Stimulated activated CD4-positive, alpha-beta T cell treated with anti-CD3 and anti-CD28 coated beads, TNF-alpha, amount 100 ng/mL, for 24 hours (primary cell): ENCODE measurements at places on chromosomes 5 and 9.

- DNase-seq = no peak
Measured at GRCh38 chr9:36150574-36151315, 14.2 kb downstream of the GLIPR2 start.

GRCh38 chr9:106869028-106869427, 6.1 kb downstream of the ZNF462 start:
- no peak for DNase-seq

DNA sequence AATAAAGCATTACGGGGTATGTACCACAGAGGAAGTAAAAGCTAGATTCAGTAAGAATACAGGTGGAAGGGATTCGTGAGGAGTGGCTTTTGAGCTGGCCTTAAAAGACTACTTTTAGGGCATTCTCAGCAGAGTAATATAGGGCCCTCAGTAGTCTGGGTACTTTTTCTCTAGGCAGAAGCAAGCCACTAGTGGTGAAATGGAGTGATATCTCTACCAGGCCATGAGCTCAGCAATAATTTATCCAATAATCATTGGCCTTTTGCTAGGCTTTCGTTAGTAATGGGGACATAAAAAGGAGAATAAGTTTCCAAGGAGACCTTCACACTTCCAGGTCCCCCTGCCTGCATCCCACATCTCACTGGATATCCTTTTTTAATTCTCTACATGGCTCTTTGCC, 1.7 kb downstream of the POLR3G start:
- no peak for DNase-seq

DNA sequence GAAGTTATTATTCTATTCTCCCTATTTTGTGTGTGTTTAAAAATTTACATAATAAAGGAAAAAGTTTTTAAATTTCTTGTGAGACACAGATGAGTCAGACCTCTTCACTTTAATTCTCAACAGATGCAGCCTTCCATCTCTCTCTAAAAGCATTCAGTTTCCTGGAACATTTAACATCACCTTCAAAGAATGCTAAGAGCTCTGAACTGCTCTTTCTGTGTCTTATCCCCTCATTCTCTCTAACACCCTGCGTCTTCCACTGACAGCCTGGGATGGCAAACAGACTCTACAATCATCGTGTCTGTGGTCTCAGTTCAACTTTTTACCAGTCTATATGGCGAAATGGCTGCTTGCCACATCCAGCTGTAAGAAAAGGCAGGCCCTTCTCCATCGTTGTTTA, 173.0 kb downstream of the HINT1 start:
- DNase-seq = no peak

- no peak for DNase-seq
Measured at GRCh38 chr9:108012886-108013665, 523.5 kb upstream of the KLF4 start.

DNA sequence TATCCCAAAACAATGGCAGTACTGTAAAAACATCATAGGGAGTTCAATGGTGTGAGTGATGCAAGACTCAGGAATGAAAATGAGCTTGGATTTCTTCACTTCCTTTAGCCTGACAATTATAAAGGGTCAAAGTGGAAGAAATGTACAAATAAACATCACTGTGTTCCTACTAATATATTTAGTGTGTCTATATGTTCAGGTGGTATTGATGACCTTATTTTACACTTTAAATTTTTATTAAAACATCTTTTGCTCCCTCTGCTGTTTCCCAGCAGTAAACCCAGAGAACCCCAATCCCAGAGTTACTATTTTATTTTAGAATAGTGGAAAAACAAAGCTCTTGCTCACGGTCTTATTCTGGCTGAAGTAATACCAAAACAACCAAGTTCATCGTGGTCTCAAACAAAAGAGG, 2.0 kb downstream of the LOX start:
- no peak for DNase-seq

- no peak for DNase-seq
Measured at GRCh38 chr5:128279345-128279744, 195.8 kb downstream of the SLC12A2 start.

DNA sequence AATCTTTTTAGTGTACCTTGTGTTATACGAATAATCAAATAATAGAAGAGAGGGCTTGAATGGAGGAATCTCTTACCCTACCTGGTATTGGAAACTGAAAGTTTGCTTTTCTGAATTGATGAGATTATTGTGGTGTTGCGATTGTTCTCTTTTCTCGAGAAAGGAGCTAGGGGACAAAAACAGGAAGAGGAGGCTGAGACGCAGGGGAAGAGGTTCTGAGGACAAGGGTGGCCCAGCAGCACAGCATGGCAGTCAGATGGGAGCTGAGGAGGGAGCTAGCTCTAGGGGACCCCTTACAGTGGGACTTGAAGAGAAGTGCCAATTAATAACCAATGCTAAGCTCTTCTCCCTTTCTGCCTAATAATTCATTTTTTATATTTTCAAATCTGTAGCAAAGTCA, 183.3 kb upstream of the DMAC1 start:
- no peak for DNase-seq

- no peak for DNase-seq
Measured at GRCh38 chr5:91521785-91522184, 138.7 kb upstream of the ARRDC3 start.

DNA sequence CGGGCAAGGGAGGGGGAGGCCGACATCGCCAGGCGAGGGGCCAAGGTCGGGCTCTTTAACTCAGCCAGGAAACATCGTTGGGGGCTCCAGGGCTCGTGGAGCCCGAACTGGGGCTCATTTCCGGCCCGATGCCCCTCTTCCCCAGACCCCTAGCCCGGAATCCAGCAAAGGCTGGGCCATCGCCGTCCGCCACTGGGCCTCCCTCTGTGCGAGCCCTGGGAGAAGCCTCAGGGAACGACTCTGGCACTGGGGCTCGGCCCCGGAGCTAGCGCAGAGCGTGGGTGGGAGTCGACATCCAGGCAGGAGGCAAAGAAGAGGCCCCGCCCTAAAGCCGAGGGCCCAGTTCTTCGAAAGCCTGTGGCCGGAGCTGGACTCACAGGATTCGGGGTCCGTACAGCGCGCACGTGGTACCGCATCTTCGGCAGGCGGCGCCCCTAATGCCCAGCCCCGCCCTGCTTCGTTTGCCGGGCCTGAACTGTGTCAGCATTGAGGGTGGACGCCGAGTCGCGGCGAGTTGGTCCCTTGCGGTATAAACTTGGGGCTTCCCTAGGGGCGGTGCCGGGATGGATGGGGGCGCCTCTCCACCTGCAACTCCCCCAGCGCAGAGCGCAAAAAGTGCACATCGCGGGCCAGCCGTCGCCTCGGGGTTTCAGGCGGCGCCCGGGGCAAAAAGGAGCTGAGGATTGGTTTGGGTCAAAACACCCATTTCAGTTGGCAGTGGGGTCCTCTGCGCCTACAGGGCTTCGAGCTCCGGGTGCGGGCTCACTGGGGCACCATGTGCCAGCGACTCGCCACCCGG, 3.6 kb upstream of the PAX5 start:
- DNase-seq = no peak

- DNase-seq = no peak
Measured at GRCh38 chr5:34496701-34497469, 159.2 kb upstream of the RAI14 start.

DNA sequence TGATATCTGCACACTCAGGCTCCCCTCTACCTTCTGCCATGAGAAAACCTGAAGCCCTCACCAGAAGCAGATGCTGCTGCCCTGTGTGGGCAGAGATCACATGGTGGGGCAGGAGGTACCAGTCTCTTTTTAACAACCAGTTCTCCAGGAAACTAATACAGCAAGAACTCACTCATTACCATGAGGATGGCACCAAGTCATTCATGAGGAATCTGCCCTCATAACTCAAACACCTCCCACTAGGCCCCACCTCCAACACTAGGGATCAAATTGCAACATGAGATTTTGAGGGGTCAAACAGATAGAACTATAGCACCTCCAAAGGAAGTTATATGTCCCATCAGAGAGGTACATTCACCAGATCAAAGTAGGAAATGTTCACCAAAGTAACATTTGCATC, 136.3 kb upstream of the SHB start:
- no peak for DNase-seq

DNA sequence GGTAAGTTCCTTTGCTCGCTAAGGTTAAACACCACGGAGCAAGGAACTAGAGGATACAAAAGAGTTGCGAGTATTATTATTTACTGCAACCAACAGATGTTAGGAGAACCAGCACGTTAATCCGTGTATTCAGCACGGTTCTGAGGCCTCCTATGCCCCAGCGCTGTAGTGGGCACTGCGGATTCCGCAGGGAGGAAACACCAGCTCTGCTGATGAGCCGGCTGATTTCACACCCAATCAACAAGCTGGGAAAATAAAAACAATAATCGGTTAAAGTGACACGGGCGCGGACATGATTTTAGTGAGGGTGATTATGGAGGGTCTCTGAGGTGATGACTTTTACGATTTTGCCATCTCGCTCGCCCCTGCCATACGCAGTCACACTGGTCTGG, 702 bp upstream of the PRELID2 start:
- no peak for DNase-seq

- DNase-seq = no peak
Measured at GRCh38 chr5:128009403-128009802, 74.2 kb upstream of the SLC12A2 start.

DNA sequence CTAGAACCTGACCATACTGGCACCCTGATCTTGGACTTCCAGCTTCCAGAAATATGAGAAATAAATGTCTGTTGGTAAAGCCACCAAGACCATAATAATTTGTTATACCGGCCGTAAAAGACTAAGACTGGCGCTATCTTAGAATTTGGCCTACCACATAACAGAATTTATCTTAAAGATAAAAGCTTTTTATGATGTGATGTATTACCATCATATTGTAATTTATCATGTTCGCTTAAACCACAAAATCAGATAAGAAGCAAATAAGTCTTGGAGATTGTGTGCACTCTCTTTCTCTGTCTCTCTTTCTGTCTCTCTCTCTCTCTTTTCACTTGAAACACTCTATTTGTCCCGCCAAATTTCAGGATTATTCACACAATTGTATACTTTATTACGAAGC, 35.6 kb downstream of the FST start:
- DNase-seq = no peak

- no peak for DNase-seq
Measured at GRCh38 chr5:149399775-149400174, 20.7 kb upstream of the IL17B start.

DNA sequence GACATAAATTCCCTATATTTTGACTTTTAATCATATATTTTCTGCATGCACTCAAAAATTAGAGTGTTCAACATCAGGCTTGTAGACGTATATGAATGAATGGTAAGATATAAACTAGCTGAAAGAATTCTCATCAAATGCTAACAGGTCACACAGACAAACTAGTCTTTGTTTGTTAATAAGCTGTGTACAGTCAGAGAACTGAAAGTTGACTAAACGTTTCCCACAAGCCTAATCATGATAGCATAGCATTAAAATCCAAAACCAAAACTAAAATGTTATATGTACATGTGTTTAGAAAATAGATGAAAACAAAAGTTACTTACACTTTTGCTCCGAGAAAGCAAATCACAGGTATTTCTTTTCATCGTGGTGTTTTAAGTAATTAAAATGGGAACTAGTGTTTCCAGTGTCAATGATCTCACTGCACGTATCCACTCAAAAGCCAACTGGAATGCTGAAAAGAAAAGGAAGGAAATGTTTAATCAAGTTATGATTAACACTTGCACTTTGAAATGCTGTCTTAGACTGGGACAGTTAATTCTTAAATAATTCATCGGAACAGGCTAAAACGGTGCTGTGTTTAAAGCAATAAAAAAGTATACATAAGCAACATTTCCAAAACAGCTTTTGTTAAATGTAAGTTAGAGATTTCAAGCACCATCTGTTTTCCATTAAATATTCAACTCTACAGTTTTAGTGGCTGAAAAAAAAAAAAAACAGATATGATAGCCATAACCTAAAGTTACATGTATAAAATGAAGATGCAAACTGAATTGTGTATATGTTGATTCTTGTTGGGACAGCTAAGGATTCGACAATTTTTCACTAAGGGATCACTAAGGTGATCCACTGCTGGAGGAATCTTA, 291.9 kb upstream of the PDE4D start:
- DNase-seq = no peak

GRCh38 chr5:174177976-174178605, 132.6 kb downstream of the NSG2 start:
- DNase-seq = no peak

DNA sequence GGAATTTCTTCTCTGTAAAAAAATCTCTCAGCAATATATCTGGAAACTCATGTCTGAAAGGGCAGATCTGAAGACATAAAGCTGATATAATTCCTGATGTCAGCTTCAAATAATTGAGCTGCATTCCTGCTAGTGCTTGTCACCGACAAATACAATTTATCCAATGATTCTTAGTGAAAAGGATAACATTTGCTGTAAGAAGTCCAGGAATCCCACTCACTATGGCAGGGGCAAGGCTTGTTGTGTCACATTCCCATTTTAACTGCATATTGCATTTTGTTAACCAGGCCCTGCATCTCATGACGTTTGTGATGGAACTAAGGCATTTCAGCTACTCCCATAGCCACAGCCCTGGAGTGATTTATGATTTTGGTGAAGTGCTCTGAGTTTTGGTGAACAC, 160.1 kb upstream of the DAB2 start:
- DNase-seq = no peak

GRCh38 chr5:128487041-128487440, 51.0 kb downstream of the FBN2 start:
- DNase-seq = no peak

DNA sequence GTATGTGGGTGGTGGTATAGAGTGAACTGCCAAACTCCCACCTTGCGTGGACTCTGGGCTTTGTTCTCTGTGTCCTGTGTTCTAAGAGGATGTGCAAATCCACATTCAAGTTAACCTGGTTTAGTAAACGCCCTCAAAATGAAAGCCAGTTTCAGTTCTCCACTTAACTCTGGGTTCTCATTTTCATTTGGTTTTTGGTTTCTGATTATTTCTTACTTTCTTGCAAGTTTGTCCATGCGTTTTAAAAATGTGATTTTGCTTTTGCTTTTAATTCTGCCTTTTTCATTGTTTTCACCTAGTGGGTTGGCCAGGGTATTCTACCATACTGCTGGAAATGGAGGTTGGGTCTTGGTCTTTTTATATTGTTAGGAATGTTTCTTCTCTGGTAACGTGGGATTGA, 38.2 kb downstream of the GALNT10 start:
- no peak for DNase-seq

- no peak for DNase-seq
Measured at GRCh38 chr5:125668884-125669283, 754.3 kb upstream of the GRAMD2B start.

- no peak for DNase-seq
Measured at GRCh38 chr9:111052791-111053190, 14.5 kb upstream of the LPAR1 start.

DNA sequence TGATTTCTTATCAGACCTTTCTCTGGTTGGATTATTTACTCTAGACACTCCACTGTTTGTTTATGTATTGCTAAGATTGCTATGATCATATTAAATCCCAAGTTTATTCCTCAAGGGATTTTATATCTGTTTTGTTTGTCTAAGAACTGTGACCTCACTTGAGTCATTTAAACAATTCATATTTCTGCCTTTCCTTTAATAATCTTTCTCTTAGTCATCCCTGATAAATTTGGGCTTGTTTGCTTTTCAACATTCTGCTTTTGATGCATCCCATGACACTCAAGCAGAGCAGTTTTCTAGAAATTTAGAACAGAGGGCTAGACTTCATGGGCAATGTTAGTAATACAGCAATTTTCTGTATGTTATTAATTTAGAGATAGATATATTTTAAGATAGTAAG, 231.6 kb upstream of the TNC start:
- no peak for DNase-seq
